ENCODE measurements at places on chromosomes 16 and 17. TPM values are rescaled to one million over a fixed set of nuclear protein-coding genes. Genes with fewer than 3 reads are reported as not detected.

NT5M gene
- total RNA-seq = 2.7 TPM

TPSAB1 gene
- 13.0 TPM for total RNA-seq

SLFN12L gene
- total RNA-seq = 1.3 TPM

TPPP3 gene
- total RNA-seq = 10.9 TPM

CDH11 gene
- total RNA-seq = 17.5 TPM

TRPV3 gene
- total RNA-seq = not detected

NOTUM gene
- total RNA-seq = 0.94 TPM

CA7 gene
- total RNA-seq = not detected

CORO6 gene
- total RNA-seq = 39.9 TPM

TEKT1 gene
- total RNA-seq = not detected

TNFRSF12A gene
- 46.0 TPM for total RNA-seq
